ENCODE measurements at places on chromosomes 5 and 9. TPM values are rescaled to one million over a fixed set of nuclear protein-coding genes. Genes with fewer than 3 reads are reported as not detected.

TMEM141 gene
- total RNA-seq: 47.1 TPM

NUTM2G gene
- total RNA-seq: not detected

MATR3 gene
- 163 TPM for total RNA-seq

INSL4 gene
- not detected for total RNA-seq

PCDHA1 gene
- total RNA-seq: not detected

GRCh38 chr5:2472670-2473069 lies 278.8 kb downstream of the IRX2 start:
- DNase-seq: no peak

GRCh38 chr9:130667120-130667435 lies 2.7 kb downstream of the PRDM12 start:
- no peak for DNase-seq

GRCh38 chr9:19985081-19985480 lies 196.2 kb upstream of the SLC24A2 start:
- DNase-seq: no peak

DNA sequence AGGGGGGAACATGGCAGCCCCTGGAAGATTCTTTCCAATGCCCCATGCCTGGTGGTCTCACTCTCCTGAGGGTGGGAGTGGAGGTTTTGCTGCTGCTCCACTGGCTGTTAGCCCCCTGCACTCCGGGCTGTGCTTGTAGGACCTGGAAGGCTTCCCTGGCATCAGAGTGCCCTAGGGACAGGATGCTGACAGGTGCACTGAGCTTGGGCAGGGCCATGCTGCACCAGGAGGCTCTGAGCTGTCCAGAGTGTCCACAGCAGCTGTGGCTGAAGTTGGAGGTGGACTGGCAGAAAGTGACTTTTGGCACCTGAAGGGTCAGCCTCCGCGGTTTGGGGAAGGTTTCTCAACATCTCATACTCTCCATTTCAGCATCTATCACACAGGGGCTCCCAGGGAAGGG lies 249.1 kb downstream of the GADD45G start:
- no peak for DNase-seq

GRCh38 chr5:33321026-33321425 lies 119.7 kb upstream of the TARS1 start:
- DNase-seq: no peak

- DNase-seq: peak; percentile 23
Observed at GRCh38 chr5:132437604-132438266, 52.8 kb downstream of the IRF1 start.

DNA sequence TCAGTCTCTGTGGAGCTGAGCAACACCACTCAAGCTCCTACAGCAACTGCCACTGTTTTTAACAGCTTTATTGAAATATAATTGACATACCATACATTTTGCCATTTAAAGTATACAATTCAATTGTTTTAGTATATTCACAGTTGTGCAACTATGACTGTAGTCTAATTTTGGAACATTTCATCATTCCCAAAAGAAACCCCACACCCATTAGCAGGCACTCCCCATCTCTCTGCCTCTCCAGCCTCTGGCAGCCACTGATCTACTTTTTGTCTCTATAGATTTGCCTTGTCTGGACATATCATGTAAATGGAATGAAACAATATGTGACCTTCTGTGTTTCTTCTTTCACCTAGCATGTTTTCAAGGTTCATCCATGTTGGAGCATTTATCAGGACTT lies 43.5 kb downstream of the RUSC2 start:
- DNase-seq: no peak

DNA sequence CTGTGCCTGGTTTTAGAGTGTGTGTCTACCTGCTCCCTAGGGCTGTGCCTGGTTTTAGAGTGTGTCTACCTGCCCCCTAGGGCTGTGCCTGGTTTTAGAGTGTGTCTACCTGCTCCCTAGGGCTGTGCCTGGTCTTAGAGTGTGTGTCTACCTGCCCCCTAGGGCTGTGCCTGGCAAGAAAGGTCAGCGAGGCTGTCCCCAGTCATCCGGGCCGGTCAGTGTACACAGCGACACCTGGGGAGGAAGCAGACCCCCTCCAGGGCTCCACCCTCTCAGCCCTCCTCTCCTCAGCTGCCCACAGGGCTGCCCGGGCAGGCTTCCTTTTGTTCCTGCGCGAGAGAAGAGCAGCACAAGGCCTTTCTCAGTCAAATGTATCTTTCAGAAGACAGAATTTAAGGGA lies 4.1 kb downstream of the NRARP start:
- no peak for DNase-seq

GRCh38 chr5:27482663-27483062 lies 444.3 kb upstream of the CDH9 start:
- DNase-seq: no peak

DNA sequence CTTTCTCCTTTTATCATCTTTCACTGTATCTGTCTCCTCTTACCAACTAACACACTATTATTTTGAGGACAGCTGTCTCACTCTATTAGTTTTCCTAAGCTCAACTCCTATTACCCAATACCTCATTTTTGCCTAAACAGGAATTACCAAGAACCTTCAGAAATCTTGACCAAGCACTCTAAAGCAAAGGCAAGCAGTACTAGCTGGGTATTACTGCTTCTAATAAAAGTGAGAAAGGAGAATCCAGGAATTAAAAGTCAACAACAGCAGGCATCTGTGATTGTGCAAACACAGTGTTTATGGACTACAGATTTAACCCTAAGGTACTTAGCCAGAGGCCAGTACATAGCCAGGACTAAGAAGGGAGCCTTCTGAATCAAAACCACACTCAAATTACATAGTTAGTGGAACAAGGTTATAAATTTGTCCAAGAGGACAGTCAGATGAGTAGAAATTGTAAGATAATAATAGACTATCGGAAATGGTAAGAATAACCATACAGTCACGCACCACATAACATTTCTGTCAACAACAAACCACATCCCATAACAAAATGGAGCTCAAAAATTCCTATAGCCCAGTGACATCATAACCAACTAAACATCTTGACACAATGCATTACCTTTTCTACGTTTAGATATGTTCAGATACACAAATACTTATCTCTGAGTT lies 8.3 kb downstream of the RFX3 start:
- no peak for DNase-seq

DNA sequence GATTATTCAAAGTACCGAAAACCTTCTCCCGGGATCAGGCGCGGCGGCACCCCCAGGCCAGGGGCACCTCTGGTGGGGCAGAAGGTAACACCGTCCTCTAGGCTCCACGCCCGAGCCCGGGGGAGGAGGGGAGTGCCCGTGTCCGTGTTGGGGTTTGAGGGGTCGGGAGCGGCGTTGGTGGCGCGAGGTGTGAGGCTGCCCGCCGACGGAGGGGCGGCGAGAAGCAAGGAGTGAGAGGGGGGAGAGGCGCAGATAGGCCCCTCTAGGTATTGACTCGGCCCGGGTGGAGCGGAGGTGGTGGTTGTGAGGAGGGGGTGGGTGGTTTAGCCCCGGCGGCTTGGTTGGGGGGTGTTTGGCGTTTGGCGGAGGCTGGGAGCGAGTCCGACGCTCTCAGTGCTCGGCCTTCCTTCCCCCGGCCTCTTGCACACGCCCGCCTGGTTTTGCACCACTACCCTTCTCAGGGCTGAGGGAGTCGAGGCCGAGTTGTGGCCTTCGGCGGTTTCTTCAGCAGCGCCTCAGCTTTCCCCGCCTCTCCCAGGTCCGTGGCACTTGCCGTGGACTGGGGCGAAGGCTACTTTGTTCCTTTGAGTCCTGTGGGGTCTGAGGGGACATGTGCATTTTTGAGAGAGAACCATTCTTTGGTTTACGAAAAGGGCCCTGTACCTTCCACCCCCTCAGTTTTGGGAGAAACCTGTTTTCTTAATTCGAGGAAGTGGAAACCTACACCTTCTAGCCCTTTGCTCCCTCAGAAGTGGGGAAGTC lies 450 bp downstream of the GPBP1 start:
- DNase-seq: peak; percentile 19

- no peak for DNase-seq
Observed at GRCh38 chr9:5518937-5519319, 8.6 kb downstream of the PDCD1LG2 start.

GRCh38 chr9:84393266-84393950 lies 52.9 kb upstream of the SLC28A3 start:
- DNase-seq: no peak

DNA sequence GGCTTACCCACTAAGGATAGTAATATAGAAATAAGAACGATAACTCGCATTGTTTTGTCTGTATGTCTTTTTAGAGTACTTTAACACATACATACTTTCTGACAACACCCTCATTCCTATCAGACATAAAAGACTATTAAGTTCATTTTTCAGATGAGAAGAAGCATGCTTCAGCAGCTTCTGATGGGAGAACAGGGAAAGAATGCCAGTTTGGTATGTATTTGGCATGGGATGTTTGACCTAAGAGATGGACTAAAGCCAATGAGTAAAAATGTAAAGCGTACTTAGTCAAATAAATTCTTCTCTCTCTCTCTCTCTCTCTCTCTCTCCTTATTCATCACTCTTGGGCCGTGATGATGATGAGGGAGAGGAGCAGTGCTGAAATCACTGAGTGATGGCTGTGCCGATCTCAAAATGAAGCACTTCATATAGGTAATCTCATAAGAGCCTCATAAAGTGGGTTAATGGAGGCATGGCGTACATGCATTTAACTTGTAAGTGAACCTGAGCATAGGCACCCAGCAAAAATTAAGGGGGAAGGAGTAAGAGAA lies 71.5 kb downstream of the SLIT3 start:
- no peak for DNase-seq
